ENCODE measurements at places on chromosomes 1 and 21.

- DNase-seq: peak; percentile 76
Measured at GRCh38 chr1:36155408-36156328, at the start of gene MAP7D1. Gene MAP7D1 (plus strand): TSS chr1:36156160. CDS start chr1:36156418, 258 bp downstream.

DNA sequence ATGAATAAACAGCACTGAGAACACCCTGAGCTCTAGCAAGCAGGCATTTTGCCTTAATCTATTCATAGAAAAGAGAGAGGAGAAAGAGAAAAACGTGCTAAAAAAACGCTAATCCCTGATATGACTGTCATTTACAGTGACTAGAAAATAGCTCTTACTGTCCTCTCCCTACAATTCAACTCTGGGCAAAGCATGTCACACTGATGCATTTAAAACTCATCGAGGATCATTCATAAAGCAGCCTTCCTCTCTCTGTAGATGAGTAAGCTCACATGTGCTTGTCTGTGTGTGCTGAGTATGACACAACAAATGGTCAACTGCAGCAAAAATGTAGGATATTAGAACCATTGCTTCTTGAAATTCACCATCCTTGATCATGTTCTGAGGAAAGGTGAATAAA, 109.0 kb downstream of the SGIP1 start:
- DNase-seq: peak; percentile 9

DNA sequence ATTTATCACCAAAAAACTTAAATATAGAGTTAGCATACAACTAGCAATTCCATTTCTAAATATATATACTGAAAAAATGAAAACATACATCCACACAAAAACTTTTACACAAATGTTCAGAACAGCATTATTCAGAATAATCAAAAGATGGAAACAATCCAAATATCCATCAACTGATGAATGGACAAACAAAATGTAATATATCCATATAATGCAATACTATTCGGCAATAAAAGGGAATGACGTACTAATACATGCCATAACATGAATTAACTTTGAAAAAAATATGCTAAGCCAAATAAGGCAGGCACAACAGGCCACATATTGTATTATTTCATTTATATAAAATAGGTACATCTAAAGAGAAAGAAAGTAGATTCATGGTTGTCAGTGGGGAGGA, 33.9 kb downstream of the TUT4 start:
- DNase-seq: no peak

DNA sequence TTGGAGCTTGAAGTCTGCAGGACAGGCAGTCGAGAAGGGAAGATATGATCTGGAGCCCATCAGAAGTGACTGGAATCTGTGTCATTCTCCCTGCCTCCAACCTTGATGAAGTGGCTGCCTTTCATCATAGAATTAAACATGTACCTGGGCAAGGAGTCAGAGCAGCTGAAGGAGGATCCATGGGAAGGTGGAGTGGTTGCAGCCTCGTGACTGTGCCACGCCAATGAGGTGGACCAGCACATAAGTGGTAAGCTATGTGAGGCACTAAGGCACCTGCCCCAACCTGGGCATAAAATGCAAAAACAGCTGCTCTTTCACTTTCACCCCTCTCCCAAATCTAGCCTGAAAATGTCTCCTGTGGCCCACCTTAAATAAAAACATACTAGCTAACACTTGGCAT, 7.3 kb downstream of the SLC22A15 start:
- DNase-seq: no peak

- peak; percentile 77 for DNase-seq
Measured at GRCh38 chr1:44631647-44632539, 42.4 kb downstream of the TMEM53 start.

GRCh38 chr21:45161038-45161945, 86.9 kb downstream of the ADARB1 start:
- no peak for DNase-seq

GRCh38 chr21:14547834-14548513, 1.9 kb upstream of the SAMSN1 start:
- DNase-seq: no peak

DNA sequence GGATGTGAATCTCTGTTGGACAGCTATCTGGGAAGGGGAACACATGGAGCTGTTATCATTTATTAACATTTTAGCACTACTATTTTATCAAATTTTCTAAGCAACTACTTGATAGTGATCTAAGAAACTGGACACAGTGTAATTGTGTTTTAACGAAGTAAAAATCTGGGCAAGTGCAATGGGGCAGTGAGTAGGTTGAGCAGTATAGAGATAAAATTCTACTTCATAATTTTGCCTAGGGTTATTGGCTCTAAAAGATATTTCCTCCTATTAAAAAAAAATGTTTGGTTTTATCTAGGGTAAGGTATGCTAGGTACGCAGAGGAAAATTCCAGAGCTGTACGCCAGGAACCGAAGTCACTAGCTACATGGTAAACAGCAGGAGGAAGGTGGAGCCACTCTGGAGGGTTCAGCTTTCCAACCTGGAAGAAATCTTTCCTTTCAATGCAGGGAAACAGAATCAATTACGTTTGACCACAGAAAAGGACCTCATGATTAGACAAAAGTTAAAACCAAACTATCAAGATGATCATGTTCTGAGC, 43.3 kb downstream of the BCAR3 start:
- DNase-seq: no peak

- DNase-seq: no peak
Measured at GRCh38 chr21:38156200-38156599, 100.6 kb upstream of the KCNJ15 start.

DNA sequence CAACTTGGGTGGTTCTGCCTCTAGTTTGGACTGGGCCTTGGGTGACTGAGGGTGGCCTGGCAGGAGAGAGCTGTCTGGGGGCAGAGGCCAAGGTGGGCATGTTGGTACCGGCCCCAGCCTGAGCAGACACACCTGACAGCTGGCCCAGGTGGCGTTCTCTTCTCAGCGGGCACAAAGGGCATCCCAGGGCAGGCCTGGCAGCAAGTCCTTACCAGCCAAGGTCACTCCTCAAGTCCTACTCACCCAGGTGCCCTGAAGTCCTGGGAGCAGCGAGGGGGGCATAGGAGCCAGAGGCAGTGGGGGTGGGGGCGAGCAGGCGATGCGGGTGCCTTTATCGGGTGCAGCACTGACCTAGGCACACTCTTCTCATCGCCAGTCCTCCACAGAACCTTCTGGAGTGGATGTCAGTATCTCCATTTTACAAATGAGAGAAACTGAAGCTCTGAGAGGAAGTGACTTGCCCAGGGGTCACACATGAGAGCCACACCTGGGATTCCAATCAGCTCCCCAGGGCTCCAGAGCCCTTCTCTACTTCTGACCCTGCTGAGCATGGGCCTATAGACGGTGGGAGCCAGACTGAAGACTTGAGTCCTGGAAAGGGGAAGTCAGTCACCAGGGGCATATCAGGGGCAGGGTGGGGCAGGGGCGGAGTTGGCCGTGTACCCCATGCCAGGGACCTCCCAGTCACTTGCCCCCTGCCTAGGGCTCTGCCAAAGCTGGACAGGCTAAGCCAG, 587 bp upstream of the SLC25A34 start:
- DNase-seq: no peak

DNA sequence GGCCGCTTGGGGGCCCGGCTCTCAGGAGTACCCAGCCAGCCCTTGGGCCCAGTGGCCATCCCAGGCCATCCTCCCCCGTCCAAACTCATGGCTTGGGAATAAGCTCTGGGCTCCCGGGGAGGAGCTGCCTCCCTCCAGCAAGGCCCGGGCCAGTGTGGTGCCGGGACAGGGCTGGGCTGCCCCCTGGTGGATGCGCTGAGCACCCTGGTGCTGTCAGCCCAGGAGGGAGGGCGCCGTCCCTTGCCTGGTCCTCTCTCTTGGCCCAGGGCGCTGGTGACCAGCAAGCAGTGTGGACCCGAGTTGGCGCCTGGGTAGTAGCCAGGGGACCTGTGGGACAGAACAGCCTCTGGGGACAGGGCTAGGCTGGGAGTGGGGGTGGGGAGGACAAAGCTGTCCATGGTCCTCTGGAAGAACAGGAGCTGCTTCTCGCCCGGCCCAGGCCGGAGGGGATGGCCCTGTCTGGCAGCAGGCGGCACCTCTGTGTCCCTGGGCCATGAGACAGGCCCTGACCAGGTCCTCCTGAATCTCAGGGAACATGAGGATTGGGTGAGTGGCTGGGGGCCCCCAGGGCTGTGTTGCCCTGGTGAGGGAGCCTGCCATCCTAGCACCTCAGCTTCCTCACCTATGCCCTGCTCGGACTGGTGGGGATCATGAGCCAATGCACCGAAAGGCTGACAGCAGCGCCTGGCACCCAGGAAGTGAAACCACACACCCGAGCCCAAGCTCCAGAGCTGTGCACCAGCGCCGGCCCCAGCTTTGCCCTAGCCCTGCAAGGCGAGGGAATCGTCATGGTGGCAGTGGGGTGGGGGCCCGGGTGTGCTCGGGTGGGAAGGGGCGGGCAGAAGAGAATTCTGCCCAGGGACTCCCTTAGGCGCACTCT, 9.4 kb downstream of the MORN1 start:
- DNase-seq: peak; percentile 55

GRCh38 chr21:29306920-29307319, 8.2 kb downstream of the BACH1 start:
- no peak for DNase-seq

- DNase-seq: no peak
Measured at GRCh38 chr21:42763581-42764442, 110.4 kb downstream of the PDE9A start.

- DNase-seq: no peak
Measured at GRCh38 chr21:46376856-46377453, 53.0 kb downstream of the PCNT start.

- DNase-seq: peak; percentile 38
Measured at GRCh38 chr1:198575798-198576641, 35.5 kb upstream of the ATP6V1G3 start.

- no peak for DNase-seq
Measured at GRCh38 chr1:7703321-7704213, 67.5 kb upstream of the VAMP3 start.

- no peak for DNase-seq
Measured at GRCh38 chr1:175208773-175209492, 16.4 kb upstream of the KIAA0040 start.

DNA sequence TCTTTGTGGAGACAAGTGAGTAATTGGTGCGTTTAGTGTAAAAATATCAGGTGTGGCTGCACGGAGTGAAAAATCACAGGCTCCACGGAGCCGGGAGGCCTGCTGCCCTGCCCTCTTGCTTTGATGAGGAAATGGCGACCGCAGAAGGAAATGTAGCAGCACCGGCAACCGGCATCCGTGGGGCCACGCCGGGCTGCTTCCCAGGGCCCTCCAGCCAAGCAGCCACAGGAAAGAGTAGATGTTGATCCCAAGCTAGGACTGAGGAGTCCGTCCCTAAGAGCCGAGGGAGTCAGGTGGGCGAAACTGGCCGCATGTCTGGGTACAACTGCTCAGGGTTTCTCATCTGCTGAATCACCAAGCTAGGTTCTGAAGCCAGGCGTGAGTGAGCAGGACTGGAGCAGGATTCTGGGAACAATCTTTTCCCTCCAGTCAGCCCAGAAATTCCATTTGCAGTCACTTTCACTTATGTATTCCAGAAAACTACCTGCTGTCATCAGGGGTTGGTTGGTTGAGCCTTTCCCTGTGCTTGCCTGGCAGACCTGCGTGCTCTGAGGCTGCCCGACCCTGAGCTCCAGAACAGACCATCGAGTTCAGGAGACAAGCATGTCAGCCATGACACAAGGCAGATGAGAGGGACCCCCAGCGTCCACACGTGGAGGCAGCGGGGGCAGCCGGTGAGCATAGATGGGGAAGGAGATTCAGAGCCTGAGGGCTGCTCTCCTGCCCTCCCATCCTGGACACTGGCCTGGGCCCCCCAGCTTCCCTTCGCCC, 5.8 kb upstream of the ITGB2 start:
- peak; percentile 83 for DNase-seq

GRCh38 chr1:165532053-165532452, 11.7 kb upstream of the LRRC52 start:
- DNase-seq: no peak

- no peak for DNase-seq
Measured at GRCh38 chr1:167899253-167899681, 14.7 kb downstream of the ADCY10 start.

DNA sequence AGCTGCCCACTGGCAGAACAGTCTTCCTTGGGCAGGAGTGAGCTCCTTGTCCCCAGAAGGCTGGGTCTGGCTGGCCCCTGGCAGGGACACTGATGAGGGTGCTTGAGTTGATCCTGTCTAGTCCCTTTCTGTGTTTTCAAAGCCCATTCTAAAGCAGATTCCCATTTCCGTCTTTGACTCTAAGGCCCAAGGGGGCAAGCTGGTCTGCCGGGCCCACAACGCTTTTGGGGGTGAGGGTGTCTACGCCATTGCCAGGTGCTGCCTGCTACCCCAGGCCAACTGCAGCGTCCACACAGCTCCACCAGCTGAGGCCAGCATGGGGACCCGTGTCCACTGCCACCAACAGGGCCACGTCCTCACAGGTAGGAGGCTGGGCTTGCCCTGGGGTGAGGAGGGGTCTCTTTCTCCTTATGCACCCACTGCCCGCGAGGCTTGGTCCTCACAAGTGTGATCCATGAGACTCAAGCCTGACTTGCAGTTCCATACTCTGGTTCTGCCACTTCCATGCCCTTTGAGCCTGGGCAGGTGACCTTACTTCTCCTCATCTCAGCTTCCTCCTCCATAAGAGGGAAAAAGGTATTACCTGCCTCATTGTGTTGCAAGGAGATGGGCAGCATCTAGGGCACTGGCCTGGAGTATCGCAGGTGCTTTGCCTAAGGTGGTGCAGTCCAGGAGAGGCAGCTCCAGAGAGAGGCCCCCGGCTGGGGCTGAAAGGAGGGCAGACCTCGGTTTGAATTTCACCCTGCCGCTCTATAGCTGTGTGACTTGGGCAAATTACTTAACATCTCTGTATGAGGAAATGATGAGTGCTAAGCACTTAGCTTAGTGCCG, 20.2 kb downstream of the PCSK9 start:
- no peak for DNase-seq

DNA sequence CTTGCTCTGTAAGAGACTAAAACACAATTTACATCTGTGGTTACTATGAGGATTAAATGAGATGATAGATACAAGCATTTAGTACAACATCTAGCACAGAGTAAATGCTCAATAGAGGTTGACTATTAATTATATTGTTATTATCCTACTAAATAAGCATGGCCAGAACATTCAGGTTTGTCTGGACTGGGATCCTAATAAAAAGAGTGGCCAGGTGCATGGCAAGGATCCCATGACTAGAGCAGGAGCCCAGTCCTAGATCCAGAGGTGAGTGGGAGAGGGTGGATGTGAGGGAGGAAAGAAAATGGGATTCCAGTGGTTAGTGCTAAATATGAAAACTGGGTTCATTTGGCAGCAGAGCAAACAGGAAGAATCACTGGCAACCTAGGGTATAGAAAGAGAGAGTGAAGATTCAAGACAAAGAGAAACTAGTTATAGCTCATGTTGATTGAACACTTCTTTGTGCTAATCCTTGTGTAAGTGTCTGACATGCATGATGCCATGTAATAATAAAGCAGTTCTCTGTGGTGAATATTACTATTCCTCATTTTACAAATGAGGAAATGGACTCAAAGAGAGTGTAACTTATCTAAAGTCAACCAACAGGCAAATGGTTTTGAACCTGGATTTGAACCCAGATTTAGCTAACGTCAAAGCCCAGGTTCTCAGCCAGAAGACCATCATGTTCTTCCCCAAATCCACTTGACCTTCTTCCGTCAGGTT, 71.1 kb upstream of the FGGY start:
- no peak for DNase-seq

DNA sequence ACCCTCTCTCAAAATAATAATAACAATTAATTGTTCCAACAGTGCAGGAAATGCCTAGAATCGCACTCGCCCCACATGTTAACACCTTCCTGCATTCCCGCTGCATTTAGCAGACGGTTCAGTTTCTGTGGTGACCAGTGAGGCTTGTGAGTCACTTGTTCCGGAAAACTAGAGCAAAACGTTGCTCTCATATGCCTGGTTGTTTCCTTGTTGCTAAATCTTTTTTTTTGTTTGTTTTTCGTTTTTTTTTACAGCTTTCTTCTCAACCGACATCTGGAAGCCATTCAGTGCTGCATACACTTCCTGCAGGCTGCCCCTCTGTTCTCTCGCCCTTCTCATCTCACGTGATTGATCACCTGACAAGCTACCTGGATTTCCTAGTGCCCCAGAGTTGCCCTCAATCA, 56.9 kb upstream of the TMPRSS2 start:
- peak; percentile 32 for DNase-seq
